ENCODE measurements at places on chromosomes 11 and 22. TPM values are rescaled to one million over a fixed set of nuclear protein-coding genes. Genes with fewer than 3 reads are reported as not detected.
A peak's percentile ranks its signal among the peaks of the same experiment; 100 is the strongest.

The MAPK8IP2 gene
- 4.1 TPM for total RNA-seq

The NTM gene
- total RNA-seq, result 92.1 TPM

The OVCH2 gene
- 1.2 TPM for total RNA-seq

The FUT4 gene
- total RNA-seq, result 8.6 TPM

The SCUBE1 gene
- 0.07 TPM for total RNA-seq

The C11orf65 gene
- not detected for total RNA-seq

The THRSP gene
- not detected for total RNA-seq

DNA sequence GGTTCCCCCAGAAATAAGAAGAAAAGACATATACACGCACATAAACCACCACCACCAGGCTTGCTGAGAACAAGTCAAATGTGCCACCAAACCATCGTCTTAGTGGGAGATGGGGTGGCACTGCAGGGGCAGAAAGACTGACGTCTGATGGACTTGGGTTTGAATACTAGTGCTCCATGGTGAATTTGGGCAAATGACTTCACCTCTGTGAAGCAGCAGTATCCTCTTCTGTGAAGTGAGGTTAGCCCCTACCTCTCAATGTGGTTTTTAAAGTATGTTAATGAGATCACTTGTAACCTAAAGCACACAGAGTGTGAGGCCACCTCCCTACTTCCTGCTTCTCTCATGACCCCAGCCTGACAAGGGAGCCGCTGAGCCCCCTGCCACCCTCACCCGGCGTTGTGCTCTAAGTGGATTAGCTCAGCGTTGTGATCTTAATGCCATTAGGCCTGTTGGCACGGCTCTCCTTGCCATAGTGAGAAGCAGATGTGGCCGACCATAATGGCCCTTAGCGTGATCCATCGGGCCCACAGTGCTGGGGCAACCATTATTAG, 14.4 kb downstream of the ZBTB16 start:
- peaks cover 20% of the 10 kb centered on the region for H3K27me3 ChIP-seq
- peaks cover 50% of the 10 kb centered on the region for H3K4me1 ChIP-seq
- no peak overlapping the region for H3K27ac ChIP-seq
- H3K36me3 ChIP-seq, result peaks cover 37% of the 10 kb centered on the region

- no peaks in the 10 kb centered on the region for H3K27me3 ChIP-seq
- DNase-seq, result peak; percentile 89
- H3K36me3 ChIP-seq, result peaks cover 6% of the 10 kb centered on the region
Observed at GRCh38 chr22:46070215-46070802, 80.0 kb upstream of the PPARA start.

- H3K27ac ChIP-seq, result no peak overlapping the region
- no peaks in the 10 kb centered on the region for H3K36me3 ChIP-seq
- H3K27me3 ChIP-seq, result no peaks in the 10 kb centered on the region
- no peak for DNase-seq
- H3K4me1 ChIP-seq, result peaks cover 20% of the 10 kb centered on the region
Observed at GRCh38 chr11:79108851-79109250, 332.0 kb downstream of the TENM4 start.

DNA sequence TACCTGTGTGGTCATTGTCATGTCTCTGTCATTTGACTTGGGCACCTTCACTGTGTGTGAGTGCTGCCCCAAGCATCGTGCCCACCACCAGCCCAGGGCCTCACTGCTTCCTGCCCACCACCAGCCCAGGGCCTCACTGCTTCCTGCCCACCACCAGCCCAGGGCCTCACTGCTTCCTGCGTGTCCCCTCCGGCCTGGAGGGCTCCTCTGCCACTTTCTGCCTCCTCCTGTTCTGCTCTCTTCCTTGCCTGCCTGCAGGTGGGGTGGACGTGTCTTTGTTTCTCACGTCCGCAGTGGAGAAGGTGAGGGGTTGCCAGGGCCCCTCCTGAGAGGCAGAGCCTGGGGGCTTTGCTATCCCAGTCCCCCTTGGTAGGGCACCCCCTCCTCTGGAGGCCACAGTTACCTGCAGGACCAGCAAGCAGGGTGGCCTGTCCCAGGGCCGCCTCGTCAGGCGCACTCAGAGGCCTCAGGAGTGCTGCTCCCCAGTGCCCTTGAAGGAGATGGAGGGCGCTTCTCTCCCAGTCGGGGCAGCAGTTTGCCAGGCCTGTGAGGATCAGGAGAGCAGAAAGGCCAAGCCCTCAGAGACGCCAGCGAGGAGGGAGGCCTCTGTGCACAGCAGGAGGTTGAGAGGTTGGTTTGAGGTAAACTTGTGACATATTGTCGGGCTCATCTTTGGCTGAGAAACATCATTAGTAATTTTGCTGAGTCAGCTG, 290.7 kb downstream of the TBC1D22A start:
- peaks cover 2% of the 10 kb centered on the region for H3K36me3 ChIP-seq
- H3K27ac ChIP-seq, result peak overlapping the region; percentile 76
- H3K4me3 ChIP-seq, result no peak overlapping the region

GRCh38 chr22:40178417-40179409, 988 bp downstream of the TNRC6B start:
- H3K36me3 ChIP-seq, result no peaks in the 10 kb centered on the region
- H3K4me1 ChIP-seq, result peaks cover 66% of the 10 kb centered on the region
- H3K27ac ChIP-seq, result peak overlapping the region; percentile 96
- DNase-seq, result no peak
- peak overlapping the region; percentile 84 for H3K4me3 ChIP-seq

DNA sequence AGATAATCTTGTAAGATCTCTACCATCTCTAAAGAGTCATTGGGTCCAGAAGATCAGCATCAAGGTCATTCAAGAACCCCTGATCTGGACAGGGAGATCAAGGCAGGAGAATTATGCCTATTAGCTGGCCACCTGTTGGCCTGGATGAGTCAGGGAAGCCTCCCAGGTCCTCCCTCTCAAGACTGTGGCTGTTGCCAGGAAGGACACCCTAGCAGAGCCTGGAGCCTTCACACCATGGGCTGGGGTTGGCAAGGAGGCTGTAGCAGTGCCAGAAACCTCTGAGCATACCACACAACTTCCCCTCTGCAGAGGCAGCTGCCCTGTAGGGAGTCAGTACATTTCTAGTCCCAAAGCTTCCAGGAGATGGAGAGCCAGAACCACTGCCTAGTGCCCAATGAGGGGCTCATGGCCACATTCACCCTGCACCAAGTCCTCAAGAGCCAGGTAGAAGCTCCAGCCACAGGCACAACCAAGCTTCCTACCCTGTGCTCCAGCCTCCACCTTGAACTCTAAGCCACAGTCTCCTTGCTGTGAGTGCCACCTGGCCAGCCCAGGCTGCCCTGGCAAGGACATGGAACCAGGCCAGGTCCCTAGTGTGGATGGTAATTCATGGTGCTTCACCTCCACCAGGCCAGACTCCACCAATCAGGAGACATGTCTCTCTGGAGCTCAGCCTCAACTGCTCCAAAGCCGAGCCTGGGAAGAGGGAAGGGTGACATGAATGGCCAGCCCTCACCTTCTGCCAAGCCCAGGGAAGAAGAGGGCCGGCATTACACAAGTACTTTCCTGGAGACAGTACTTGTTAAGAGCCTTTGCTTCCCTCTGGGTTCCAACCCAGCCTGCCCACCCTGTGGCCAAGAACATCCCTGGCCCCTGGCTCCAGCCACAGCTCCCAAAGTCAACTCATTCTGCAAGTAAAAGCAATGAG, 124.3 kb downstream of the BUD13 start:
- H3K4me3 ChIP-seq, result no peak overlapping the region
- H3K27ac ChIP-seq, result no peak overlapping the region
- H3K36me3 ChIP-seq, result peaks cover 2% of the 10 kb centered on the region
- peaks cover 26% of the 10 kb centered on the region for H3K27me3 ChIP-seq
- H3K4me1 ChIP-seq, result no peaks in the 10 kb centered on the region

Measured in chondrocyte (in vitro differentiated cells).